ENCODE measurements at places on chromosomes 13 and 19.

GRCh38 chr19:33602576-33603204 lies 19.1 kb upstream of the CHST8 start:
- no peak for DNase-seq

DNA sequence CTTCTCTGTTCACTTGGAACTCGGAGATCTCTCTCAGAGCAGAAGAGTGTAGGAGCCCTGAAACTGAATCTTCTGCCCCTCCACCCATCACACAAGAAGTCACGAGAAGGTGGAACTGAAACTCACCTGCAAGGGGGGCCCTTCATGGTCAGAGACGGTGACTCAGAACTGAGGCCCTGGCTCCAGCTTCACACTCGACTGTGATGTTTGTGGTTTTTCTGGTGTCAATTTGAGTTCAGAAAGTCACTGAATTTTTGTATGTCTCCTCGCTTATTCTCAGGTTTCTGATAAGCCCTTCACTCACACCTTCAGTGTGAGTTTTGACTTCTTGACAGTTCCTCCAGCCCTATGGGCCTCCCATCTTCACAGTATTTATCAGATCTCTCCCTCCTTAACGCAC lies 23.1 kb downstream of the SIGLEC5 start:
- no peak for DNase-seq

GRCh38 chr19:6115992-6116391 lies 5.7 kb upstream of the RFX2 start:
- no peak for DNase-seq

- no peak for DNase-seq
Measured at GRCh38 chr13:26386026-26386425, 132.1 kb downstream of the CDK8 start.

DNA sequence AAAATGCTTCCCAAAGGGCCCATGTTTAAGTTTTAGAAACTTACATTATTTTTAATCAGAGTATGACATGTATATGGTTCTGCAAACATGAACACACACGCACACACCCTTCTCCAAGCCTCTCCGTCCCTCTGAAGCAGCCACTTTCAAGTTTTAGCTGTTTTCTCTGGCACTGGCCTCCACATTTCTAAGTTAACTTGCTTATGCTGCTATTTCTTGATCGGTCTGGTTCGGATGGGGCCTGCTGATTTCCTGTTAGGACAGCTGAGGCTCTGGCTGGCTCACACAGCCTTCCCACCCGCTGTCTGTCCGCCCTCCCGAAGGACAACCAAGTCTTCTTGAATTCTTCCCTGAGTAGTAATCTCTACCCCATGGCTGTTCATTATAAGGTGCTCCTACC lies 4.4 kb downstream of the SPC24 start:
- DNase-seq = no peak
